Activated T-helper 2 cell treated with anti-CD3 and anti-CD28 coated beads, Interferon-gamma antibody, Interleukin-2, Interleukin-4, amounts not matched to agents 10 μg/mL and 5 μg/mL and 100 μg/mL, durations not matched to agents 14 hours and 24 hours and 36 hours (primary cell): ENCODE measurements at places on chromosomes 2 and 18.

GRCh38 chr2:27347641-27348040 is 8.9 kb downstream of the GTF3C2 start:
- no peak for DNase-seq

GRCh38 chr18:78717051-78717765 is 262.4 kb upstream of the SALL3 start:
- DNase-seq = no peak

DNA sequence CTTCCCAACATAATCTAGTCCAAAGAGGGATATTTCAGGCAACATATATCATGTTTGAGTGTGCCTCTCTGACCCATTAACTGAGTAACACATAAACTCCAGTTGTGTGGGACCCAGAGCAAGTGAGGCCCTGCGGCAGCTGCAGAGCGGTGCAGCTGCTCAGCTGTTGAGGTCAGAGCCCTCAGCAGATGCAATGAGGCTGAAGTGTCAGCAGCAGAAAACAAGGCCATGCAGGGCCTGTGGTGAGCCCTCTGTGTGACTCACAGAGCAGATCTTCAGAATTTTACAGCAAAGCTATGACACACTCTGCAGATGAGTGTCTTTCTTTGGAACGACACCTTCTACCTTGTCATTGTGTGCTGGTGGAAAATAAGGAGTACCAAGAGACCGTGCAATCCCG is 168.5 kb downstream of the CBLN2 start:
- no peak for DNase-seq

GRCh38 chr2:21005700-21006422 is 38.0 kb downstream of the APOB start:
- DNase-seq = no peak
